ENCODE measurements at places on chromosomes 4 and X. TPM values are rescaled to one million over a fixed set of nuclear protein-coding genes. Genes with fewer than 3 reads are reported as not detected.

GRCh38 chr4:147837435-147837834 lies 105.5 kb downstream of the ARHGAP10 start:
- no peaks in the 10 kb centered on the region for H3K36me3 ChIP-seq
- H3K4me3 ChIP-seq = no peak overlapping the region
- H3K4me1 ChIP-seq = peaks cover under 1% of the 10 kb centered on the region
- H3K27ac ChIP-seq = no peak overlapping the region
- no peaks in the 10 kb centered on the region for H3K27me3 ChIP-seq

DNA sequence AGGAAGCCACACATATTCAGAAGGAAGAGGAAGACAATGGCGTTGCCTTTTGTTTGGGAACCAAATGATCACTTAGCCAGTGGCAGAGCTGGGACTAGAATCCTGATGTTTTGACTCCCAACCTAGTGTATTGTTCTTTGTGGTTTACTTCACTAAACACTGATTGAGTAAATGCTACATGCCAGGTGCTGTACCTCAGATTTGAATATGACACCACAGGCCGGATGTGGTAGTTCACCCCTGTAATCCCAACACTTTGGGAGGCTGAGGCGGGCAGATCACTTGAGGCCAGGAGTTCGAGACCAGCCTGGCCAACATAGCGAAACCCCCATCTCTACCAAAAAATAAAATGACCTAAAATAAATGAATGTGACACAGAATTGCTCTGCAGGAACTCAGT lies 8.4 kb downstream of the NDUFA1 start:
- no peak overlapping the region for H3K27ac ChIP-seq
- no peaks in the 10 kb centered on the region for H3K4me1 ChIP-seq
- H3K27me3 ChIP-seq = no peaks in the 10 kb centered on the region
- DNase-seq = no peak

GRCh38 chrX:139186991-139187390 lies 343.5 kb upstream of the F9 start:
- H3K4me3 ChIP-seq = no peak overlapping the region
- H3K4me1 ChIP-seq = 0 out of 2 replicates have a peak, but pooled peaks cover 2% of the 10 kb centered on the region
- no peak overlapping the region for H3K27ac ChIP-seq

DNA sequence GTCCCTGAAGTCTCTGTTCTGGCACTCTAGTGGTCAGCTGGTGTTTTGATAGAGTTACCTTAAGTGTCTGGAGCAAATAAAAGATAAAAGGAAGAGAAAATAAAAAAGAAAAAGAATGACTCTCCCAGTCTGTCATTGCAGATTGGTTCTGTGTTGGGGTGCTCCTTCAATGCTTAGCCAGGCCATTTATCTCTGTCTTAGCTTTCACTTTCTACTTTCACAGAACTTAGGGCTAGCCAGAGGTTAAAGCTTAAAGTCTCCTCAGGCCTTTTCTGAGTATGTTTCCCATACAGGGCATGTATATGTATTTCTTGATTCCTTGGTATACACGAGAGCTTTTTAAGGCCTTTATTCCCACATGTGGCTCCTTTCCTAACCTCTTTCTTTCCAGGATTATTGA lies 83.1 kb upstream of the TEX13D start:
- no peak overlapping the region for H3K4me3 ChIP-seq
- no peaks in the 10 kb centered on the region for H3K27me3 ChIP-seq
- H3K4me1 ChIP-seq = no peaks in the 10 kb centered on the region
- H3K36me3 ChIP-seq = no peaks in the 10 kb centered on the region

GRCh38 chr4:75434105-75434504 lies 80.1 kb downstream of the RCHY1 start:
- H3K27me3 ChIP-seq = no peaks in the 10 kb centered on the region
- H3K4me3 ChIP-seq = no peak overlapping the region
- no peak overlapping the region for H3K27ac ChIP-seq
- no peak for DNase-seq

DNA sequence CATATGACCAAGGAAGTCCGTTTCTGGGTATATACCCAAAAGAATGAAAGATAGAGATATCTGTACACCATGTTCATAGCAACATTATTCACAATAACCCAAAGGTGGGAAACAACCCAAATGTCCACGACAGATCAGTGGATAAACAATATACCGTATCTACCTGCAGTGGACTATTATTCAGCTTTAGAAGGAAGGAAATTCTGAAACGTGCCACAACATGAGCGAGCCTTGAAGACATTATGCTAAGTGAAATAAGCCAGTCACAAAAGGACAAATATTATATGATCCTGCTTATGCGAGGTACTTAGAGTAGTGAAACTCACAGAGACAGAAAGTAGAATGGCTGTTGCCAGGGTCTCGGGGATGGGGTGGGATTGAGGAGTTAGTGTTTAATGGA lies 75.0 kb downstream of the ANAPC4 start:
- no peaks in the 10 kb centered on the region for H3K36me3 ChIP-seq
- H3K27ac ChIP-seq = no peak overlapping the region
- no peak overlapping the region for H3K4me3 ChIP-seq

GRCh38 chrX:121161501-121161933 lies 114.1 kb downstream of the GLUD2 start:
- no peak overlapping the region for H3K4me3 ChIP-seq
- DNase-seq = no peak
- no peaks in the 10 kb centered on the region for H3K36me3 ChIP-seq
- no peaks in the 10 kb centered on the region for H3K27me3 ChIP-seq
- H3K27ac ChIP-seq = no peak overlapping the region
- no peaks in the 10 kb centered on the region for H3K4me1 ChIP-seq

DNA sequence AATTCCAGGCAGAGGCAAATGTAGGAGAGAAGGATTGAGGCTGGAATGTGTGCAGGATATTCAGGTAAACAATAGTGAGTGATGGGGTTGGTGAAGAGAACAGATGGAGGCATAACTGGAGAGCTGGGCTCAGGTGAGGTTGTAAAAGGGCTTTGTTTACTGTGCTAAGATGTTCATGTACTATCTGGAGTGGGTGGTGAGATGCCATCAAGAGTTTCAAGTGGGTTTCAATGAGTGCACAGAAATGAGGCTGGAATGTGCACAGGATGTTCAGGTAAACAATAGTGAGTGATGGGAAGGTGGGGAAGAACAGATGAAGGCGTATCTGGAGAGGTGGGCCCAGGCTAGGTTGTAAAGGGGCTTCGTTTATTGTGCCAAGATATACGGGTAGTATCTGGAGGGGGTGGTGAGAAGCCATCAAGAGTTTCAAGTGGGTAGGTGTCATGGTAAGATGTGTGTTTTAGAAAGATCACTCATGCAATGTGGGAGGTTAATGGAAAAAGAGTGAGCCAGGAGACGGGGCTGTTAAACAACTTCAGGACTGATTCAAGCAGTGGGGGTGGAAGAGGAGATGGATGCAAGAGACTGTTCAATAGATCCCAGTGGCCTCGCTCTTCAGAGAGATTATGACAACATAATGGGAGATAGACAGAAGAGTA lies 25.4 kb upstream of the NMU start:
- DNase-seq = no peak
- H3K4me3 ChIP-seq = no peak overlapping the region
- no peaks in the 10 kb centered on the region for H3K4me1 ChIP-seq
- H3K27ac ChIP-seq = no peak overlapping the region
- no peaks in the 10 kb centered on the region for H3K36me3 ChIP-seq
- H3K27me3 ChIP-seq = no peaks in the 10 kb centered on the region

DNA sequence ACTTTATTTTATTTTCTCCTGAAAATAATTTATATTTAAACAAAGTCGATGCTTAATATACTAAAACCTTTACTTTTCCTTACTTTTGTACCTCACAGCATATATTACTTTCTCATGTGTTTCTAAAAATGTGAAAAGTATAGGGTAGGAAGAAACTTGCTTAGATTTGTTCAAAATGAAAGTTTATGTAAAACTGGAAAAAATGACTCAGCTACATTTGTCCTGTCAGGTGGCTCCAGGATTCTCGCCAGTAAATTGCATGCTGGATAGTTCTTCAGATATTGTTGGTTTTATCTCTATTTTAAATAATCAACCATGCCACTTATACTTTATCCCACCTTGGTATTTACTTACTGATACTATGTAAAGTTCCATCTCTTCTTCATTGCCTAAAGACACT lies 159.2 kb upstream of the NDST4 start:
- no peak overlapping the region for H3K4me3 ChIP-seq
- H3K27ac ChIP-seq = no peak overlapping the region
- H3K4me1 ChIP-seq = no peaks in the 10 kb centered on the region
- no peaks in the 10 kb centered on the region for H3K27me3 ChIP-seq
- H3K36me3 ChIP-seq = no peaks in the 10 kb centered on the region

DNA sequence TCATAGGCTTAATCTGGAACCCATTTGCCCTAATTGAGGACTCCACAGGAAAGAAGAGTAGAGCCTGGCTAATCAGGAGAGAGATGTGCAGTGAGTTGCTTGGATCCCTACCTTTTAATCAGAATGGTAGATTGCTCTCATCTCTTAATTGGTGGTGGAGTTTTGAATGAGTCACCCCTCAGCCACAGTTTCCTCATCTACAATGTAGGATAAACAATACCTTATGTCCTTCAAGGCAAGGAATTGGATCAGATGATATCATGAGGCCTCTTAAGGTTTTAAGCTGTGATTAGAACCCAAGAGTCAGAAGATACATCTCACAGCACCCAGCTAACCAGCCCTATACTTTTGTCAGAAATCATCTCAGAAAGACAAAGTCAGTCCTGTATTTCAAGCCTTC lies 39.1 kb downstream of the PDGFRA start:
- no peak overlapping the region for H3K27ac ChIP-seq
- H3K4me1 ChIP-seq = no peaks in the 10 kb centered on the region
- no peak for DNase-seq
- H3K4me3 ChIP-seq = no peak overlapping the region

GRCh38 chrX:93404121-93404520 lies 269.3 kb downstream of the NAP1L3 start:
- no peaks in the 10 kb centered on the region for H3K27me3 ChIP-seq
- H3K4me1 ChIP-seq = no peaks in the 10 kb centered on the region
- no peak overlapping the region for H3K27ac ChIP-seq
- H3K4me3 ChIP-seq = no peak overlapping the region
- no peaks in the 10 kb centered on the region for H3K36me3 ChIP-seq

GRCh38 chrX:129632443-129632842 lies 22.3 kb downstream of the APLN start:
- H3K4me3 ChIP-seq = no peak overlapping the region
- no peaks in the 10 kb centered on the region for H3K27me3 ChIP-seq
- no peak for DNase-seq
- no peaks in the 10 kb centered on the region for H3K4me1 ChIP-seq

GRCh38 chrX:72536542-72536941 lies 36.1 kb downstream of the HDAC8 start:
- no peaks in the 10 kb centered on the region for H3K4me1 ChIP-seq
- no peaks in the 10 kb centered on the region for H3K36me3 ChIP-seq
- no peak for DNase-seq
- H3K4me3 ChIP-seq = no peak overlapping the region
- no peak overlapping the region for H3K27ac ChIP-seq

Gene CT47A1
- total RNA-seq = not detected

Gene RBMXL3
- not detected for total RNA-seq

Gene WWC2
- total RNA-seq = 138 TPM

Gene CPLX1
- total RNA-seq = 0.67 TPM

Gene EREG
- total RNA-seq = not detected

Data from H1 (cell line).